ENCODE measurements at places on chromosomes 13 and 19.

- DNase-seq, result no peak
Measured at GRCh38 chr19:43700395-43701000, 15.4 kb upstream of the IRGC start.

DNA sequence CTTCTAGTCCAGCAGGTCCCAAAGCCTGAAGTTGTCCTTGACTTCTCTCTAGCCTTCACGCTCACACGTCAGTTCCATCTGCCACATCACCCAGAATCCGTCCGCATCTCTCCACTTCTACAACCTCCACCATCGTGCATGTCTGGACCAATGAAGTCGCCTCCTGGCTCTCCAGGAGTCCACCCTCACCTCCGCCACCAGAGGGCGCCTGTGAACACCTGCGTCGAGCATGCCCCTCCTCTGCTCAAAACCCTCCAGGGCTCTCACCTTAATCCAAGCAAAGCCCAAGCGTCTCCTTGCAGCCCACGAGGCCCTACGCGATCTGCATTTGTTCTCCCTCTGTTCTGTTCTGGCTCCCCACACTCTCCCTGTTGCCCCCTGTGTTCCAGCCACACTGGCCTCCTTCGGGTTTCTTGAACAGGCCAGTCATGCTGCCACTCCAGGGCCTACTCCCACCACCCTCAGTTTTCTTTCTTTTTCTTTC lies 3.7 kb downstream of the USHBP1 start:
- DNase-seq, result peak; percentile 87

- DNase-seq, result no peak
Measured at GRCh38 chr19:18465964-18466339, 28.0 kb upstream of the ISYNA1 start.

GRCh38 chr19:43895727-43896308 lies 39.3 kb downstream of the ZNF45 start:
- DNase-seq, result no peak

- DNase-seq, result no peak
Measured at GRCh38 chr13:45327253-45327955, 13.6 kb downstream of the TPT1 start.

- no peak for DNase-seq
Measured at GRCh38 chr13:36051082-36051481, 80.1 kb downstream of the DCLK1 start.

GRCh38 chr19:53892301-53892980 lies 10.4 kb downstream of the PRKCG start:
- no peak for DNase-seq

DNA sequence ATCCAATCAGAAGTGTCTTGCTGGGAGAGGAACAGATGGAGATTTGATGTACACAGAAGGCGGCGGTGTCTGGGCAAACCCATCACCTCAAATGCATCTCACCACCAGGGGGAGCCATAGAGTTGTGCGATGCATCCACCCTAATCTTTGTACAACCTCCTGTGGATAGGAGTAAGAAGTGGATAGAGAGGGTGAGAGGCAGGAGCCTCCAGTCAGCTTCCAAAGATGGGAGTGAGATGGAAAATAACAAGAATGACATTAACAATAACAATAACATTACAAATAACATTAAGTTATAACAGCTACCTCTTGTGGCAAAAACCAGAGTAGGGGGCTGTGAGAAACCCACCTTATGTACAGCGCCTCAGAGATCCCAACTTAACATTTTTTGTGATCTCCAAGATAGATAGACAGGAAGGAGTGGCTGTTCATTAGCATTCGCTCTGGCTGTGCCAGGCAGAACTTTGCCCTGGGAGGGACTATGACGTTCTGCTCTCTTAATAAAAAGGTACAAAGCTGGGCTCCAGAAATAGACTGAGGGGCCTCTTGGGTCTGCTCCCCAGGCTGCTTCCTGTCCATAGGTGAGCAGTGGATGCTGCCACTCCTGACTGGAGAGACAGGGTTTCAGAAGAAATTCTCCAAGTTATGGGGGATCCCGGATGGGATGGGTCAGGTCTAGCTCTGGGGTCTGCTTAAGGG lies 5.2 kb upstream of the CEACAM18 start:
- DNase-seq, result peak; percentile 64

GRCh38 chr13:28173793-28174192 lies 35.4 kb downstream of the PAN3 start:
- no peak for DNase-seq

GRCh38 chr19:49432141-49433073 lies 7.2 kb downstream of the GFY start:
- no peak for DNase-seq

GRCh38 chr13:21917086-21918015 lies 246.5 kb downstream of the FGF9 start:
- no peak for DNase-seq

DNA sequence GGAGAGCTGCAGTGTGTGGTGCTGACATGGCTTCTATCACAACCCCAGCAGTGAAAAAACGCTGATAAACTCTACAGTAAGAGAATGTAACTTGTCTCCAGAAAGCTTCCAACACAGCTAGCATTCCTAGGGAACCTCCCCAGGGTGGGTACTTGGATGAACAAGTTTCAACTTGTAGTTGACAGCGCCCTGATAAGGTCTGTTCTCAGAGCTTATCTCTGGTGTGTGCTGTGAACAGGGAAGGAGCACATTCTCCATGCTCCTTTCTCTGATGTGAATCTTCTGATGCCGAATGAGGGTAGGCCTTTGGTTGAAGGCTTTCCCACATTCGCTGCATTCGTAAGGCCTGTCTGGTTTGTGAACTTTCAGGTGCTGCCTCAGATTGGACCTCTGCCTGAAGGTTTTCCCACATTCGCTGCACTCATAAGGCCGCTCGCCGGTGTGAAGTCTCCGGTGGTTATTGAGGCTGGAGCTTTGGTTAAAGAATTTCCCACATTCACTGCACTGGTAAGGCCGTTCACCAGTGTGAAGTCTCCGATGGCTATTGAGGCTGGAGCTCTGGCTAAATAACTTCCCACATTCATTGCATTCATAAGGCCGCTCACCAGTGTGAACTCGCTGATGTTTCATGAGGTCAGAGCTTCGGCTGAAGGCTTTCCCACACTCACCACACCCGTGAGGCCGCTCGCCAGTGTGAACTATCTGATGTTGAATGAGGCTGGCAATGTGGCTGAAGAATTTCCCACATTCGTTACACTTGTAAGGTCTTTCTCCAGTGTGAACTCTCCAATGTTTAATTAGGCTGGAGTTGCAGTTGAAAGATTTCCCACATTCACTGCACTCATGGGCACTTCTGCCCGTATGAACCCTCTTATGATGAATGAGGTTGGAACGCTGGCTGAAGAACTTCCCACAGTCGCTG lies 5.9 kb downstream of the ZNF792 start:
- DNase-seq, result no peak

GRCh38 chr13:76798037-76798436 lies 88.2 kb downstream of the KCTD12 start:
- DNase-seq, result no peak

DNA sequence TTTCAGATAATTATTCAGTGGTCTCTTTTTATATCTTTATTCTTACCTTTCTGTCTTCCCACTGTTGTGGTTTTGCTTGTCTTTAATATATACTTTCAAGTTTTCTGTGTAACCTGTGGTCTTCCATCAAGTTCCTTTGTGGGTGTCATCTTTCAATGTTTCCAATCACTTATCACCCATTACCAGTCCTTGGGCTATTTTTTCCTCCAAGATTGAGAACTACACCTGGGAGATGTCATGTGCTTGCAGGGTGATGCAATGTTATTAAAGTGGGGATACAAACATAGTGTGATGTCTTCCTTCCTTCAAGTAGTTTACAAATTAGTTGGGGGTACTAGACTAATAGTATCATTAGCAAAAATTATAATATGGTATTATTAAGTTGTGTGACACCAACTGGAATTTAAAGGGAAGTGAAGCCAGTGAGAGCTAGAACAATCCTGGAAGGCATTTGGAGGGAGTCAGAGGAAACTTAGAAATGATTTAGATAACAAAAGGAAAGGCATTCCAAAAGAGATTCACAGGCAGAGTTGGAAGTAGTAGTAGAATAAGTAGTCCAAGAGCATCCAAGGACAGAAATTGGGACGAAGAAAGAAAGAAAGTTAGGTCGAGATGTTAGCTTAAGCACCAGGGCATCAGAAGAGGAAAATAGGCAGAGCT lies 3.4 kb downstream of the FNDC3A start:
- DNase-seq, result no peak

- DNase-seq, result no peak
Measured at GRCh38 chr19:34722353-34722752, 11.7 kb upstream of the ZNF181 start.

DNA sequence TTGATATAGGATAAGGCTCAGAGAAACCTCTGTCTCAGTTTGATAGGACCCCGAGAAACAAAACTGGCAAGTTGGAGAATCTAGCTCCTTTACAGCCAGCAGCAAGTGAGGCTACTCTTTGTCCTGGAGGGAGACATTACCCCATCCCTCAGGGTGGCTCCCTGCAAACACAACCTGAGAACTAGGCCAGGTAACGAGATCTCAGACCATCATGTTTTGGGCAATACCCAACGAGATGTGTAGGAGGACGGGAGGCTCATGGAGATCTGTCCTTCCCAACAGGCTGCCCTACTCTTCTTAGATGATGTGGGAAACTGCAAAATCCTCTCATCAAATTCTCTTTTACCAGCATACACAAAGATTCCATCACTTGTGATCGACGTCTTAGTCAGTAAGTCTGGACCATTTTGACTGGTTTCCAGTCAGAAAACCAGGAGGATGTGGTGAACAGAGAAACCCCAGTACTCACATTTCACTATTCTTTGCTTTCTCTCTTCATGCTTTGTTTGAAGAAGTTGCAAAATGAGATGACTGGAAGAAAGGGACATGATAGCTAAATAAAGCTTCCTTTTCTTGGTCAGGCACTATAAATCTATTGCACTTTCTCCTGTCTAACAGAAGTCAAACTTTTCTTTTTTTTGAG lies 6.0 kb upstream of the CTU1 start:
- no peak for DNase-seq

DNA sequence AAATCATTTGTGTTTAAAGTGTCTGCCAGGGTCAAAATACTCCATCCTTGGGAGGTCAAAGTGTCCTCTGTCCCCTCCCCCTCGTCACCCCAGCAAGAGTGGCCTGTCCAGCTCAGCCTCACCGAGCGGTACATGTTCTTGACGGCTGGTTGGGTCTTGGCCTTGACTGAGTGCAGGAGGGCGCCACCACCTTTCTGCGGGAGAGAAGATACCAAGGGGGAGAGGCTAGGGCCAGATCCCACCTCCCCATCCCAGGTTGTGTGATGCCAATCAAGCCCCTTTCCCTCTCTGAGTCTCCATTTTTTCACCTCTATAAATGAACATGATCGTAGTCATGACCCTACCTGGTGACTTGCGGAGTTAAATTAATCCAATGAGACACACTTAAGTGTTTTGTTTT lies 6.1 kb downstream of the CRB3 start:
- DNase-seq, result no peak

GRCh38 chr13:40508127-40508526 lies 158.3 kb downstream of the FOXO1 start:
- DNase-seq, result no peak

DNA sequence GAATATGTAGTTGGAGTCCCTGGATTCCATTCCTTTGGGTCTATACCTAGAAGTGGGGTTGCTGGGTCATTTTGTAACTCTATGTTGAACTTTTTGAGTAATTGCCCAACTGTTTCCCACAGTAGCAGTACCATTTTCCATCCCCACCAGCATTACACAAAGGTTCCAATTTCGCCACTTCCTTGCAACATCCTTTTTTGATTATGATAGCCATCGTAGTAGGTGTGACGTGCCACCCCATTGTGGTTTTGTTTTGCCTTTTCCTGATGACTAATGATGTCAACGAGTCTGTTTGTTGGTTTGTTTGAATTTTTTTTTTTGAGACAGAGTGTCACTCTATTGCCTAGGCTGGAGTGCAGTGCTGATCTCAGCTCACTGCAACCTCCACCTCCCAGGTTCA lies 3.3 kb upstream of the PEX11G start:
- no peak for DNase-seq

DNA sequence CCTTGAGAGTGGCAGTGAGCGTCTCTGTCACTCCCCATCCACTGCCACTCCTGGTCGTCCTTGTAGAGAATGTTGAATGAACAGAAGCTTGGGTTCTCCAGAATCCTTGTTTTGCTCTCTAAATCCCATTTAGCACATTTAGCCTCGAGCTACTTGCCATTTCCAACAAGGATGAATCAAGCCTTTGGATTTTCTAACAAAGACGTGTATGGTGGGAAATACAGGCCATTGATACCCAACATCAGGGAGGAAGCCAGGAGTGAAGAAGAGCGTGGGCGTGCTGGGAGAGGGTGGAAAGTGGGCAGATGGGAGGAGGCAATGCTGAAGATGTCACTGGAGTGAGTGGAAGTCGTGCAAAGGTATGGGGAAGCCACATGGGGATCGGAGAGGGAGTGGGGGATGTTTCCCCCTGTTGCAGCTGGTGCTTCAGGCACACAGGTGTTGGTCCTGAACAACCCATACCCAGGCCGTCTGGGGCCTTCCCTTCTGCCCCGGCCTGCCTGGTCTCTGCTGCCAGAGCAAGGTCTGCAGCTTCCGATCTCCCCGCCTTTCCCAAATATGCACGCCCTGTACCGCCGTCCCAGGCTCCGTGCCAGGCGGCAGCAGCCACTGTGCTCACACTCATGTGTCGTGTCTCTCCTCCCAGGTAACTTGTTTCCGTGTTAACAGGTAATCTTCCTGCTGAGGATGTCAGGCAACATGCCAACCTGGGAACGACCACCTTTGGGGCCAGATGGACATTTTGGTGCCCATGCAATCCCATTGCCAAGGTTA lies 48.7 kb downstream of the ZIC5 start:
- DNase-seq, result no peak

DNA sequence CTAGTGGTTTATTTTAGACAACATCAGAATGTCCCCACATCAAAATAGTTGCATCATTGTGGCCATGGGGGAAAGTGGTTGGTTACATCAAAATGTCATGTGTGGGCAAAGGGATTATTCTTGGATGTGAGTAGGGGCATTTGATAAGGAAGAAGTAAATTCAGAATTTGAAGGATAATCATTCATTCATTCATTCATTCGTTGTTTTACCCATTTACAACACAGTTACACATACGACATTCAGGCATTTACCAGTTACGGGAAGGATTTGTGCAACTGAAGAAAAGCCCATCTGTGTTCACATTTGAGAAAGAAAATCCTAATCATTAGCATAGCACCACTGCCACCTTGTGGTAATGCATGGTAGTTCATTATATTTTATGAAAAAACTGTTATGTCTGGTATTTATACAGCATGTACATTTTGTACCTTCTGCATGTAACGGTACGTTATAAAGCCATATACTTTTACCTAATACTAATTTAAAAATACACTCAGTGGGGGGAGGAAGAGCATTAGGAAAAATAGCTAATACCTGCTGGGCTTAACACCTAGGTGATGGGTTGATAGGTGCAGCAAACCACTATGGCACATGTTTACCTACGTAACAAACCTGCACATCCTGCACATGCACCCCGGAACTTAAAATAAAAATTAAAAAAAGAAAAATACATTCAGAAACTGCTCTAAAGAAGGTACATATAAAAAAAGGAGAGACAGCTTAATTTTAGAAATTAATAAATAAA lies 62.1 kb downstream of the DGKH start:
- DNase-seq, result no peak

- no peak for DNase-seq
Measured at GRCh38 chr19:58569943-58570670, 3.0 kb downstream of the MZF1 start.

- DNase-seq, result no peak
Measured at GRCh38 chr13:96796091-96796633, 198.1 kb downstream of the OXGR1 start.

All from stimulated activated CD4-positive, alpha-beta T cell treated with anti-CD3 and anti-CD28 coated beads, Interleukin-1b, Interleukin-23, amount 100 ng/mL, for 1 hour (primary cell).